ENCODE measurements at places on chromosomes 16 and 17. TPM values are rescaled to one million over a fixed set of nuclear protein-coding genes. Genes with fewer than 3 reads are reported as not detected.

Gene ATAD5
- total RNA-seq, result 0.89 TPM

Gene STAC2
- total RNA-seq, result not detected

Gene TCAP
- 0.30 TPM for total RNA-seq

Gene SLC47A2
- not detected for total RNA-seq

Gene SPNS2
- 0.37 TPM for total RNA-seq

Gene CTU2
- total RNA-seq, result 14.3 TPM

Gene KCNJ18
- total RNA-seq, result not detected

Gene TEKT1
- total RNA-seq, result not detected

Gene CNGB1
- total RNA-seq, result not detected

Gene KCNG4
- total RNA-seq, result not detected

Gene KRT24
- not detected for total RNA-seq

Gene PSME3IP1
- total RNA-seq, result 59.4 TPM

Gene GDPD3
- total RNA-seq, result 0.78 TPM

Gene TAT
- total RNA-seq, result not detected

Gene C1QTNF8
- not detected for total RNA-seq

Gene GPR142
- not detected for total RNA-seq

Gene PITPNM3
- total RNA-seq, result 0.78 TPM

Gene MYLK3
- 0.32 TPM for total RNA-seq

Gene PHF12
- total RNA-seq, result 10.7 TPM

Gene KRT15
- total RNA-seq, result 1.8 TPM

Gene DLX3
- total RNA-seq, result not detected

Gene PRCD
- total RNA-seq, result 1.2 TPM

Gene ASPA
- 0.05 TPM for total RNA-seq

Gene AMZ2
- total RNA-seq, result 72.7 TPM

Gene ARMC5
- 9.1 TPM for total RNA-seq

Measured in smooth muscle cell of the umbilical artery (primary cell).